ENCODE measurements at places on chromosomes 4 and X. TPM values are rescaled to one million over a fixed set of nuclear protein-coding genes. Genes with fewer than 3 reads are reported as not detected.

GRCh38 chrX:107457289-107457688, 7.8 kb downstream of the FRMPD3 start:
- H3K4me1 ChIP-seq, result no peaks in the 10 kb centered on the region
- no peak for DNase-seq
- peaks cover 5% of the 10 kb centered on the region for H3K27me3 ChIP-seq
- no peak overlapping the region for H3K4me3 ChIP-seq

- no peak overlapping the region for H3K27ac ChIP-seq
- no peaks in the 10 kb centered on the region for H3K36me3 ChIP-seq
- DNase-seq, result no peak
Observed at GRCh38 chr4:159767406-159767805, 664.5 kb downstream of the RAPGEF2 start.

- H3K4me3 ChIP-seq, result no peak overlapping the region
- DNase-seq, result no peak
- H3K27ac ChIP-seq, result no peak overlapping the region
- H3K4me1 ChIP-seq, result no peaks in the 10 kb centered on the region
Observed at GRCh38 chrX:13357925-13358324, 38.1 kb upstream of the ATXN3L start.

GRCh38 chr4:139795527-139796314, 130.1 kb downstream of the MGST2 start:
- H3K27me3 ChIP-seq, result no peaks in the 10 kb centered on the region
- no peak overlapping the region for H3K4me3 ChIP-seq
- DNase-seq, result no peak
- no peaks in the 10 kb centered on the region for H3K36me3 ChIP-seq
- H3K4me1 ChIP-seq, result peaks cover 20% of the 10 kb centered on the region

CEP135 gene
- total RNA-seq, result 9.4 TPM

GATA1 gene
- total RNA-seq, result 1.8 TPM

CTAG1B gene
- not detected for total RNA-seq

DIPK2B gene
- total RNA-seq, result 3.3 TPM

Measured in upper lobe of left lung (tissue), 6 donors.